Activated naive CD4-positive, alpha-beta T cell treated with anti-CD3 and anti-CD28 coated beads for 36 hours (primary cell): ENCODE measurements at places on chromosomes 16 and 17. TPM values are rescaled to one million over a fixed set of nuclear protein-coding genes. Genes with fewer than 3 reads are reported as not detected.

Gene RPL23
- 2,332 TPM for total RNA-seq

Gene HSD17B1
- total RNA-seq = 0.26 TPM

Gene MYH8
- not detected for total RNA-seq

Gene LGALS9B
- total RNA-seq = not detected

Gene TBC1D3H
- total RNA-seq = not detected

Gene CCL17
- not detected for total RNA-seq

Gene SOX15
- not detected for total RNA-seq

Gene PLEKHM1
- 16.6 TPM for total RNA-seq

Gene TEKT1
- not detected for total RNA-seq

Gene SLFN14
- not detected for total RNA-seq

Gene SKAP1
- total RNA-seq = 60.5 TPM

Gene CACNG5
- not detected for total RNA-seq

Gene B9D1
- total RNA-seq = 8.7 TPM

Gene SDR42E1
- 4.2 TPM for total RNA-seq

Gene IGFBP4
- total RNA-seq = 9.2 TPM
